ENCODE measurements at places on chromosomes 5 and 9.

DNA sequence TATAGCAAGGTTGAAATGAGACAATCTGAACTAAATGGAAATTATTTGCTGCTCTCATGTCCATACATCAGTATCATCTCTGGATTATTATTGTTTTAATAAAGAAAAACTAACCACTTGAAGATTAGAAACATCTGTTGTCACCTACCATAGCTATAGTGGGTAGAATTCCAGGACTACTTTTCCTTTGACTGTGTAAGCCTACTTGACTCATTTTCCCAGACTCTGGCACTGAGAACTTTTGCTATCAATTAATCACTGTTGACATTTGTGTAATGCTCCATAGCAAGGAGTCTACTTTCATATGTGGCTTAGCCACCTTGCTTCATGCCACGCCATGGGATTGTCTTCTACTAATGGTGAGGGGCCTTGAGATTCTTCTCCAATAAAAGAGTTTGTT lies 59.9 kb upstream of the ARRDC3 start:
- no peak for DNase-seq

- no peak for DNase-seq
Observed at GRCh38 chr9:133725886-133726285, 12.3 kb downstream of the SARDH start.

GRCh38 chr5:152532714-152533113 lies 127.6 kb upstream of the NMUR2 start:
- DNase-seq = no peak

- DNase-seq = no peak
Observed at GRCh38 chr5:91373006-91373405, 10.1 kb downstream of the ARRDC3 start.

DNA sequence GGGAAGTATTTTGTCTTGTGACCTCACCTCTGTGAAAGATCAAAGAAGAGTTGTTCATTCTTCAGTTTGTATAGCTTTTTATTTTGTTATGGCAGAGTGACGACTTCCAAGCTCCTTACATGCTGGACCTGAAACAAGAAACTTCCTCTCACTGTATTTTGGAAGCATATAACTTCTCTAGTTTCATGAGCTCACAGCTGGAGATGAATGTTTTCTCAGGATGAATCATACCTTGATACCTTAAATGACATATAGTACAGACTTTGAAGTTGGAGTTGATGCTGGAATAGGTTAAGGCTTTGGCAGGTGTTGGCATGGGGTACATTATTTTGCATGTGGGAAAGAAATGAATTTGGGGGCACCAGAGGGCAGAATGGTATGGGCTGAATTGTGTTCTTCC lies 112.5 kb downstream of the SLC25A46 start:
- DNase-seq = no peak

GRCh38 chr5:83957188-83957587 lies 236.5 kb upstream of the HAPLN1 start:
- no peak for DNase-seq

DNA sequence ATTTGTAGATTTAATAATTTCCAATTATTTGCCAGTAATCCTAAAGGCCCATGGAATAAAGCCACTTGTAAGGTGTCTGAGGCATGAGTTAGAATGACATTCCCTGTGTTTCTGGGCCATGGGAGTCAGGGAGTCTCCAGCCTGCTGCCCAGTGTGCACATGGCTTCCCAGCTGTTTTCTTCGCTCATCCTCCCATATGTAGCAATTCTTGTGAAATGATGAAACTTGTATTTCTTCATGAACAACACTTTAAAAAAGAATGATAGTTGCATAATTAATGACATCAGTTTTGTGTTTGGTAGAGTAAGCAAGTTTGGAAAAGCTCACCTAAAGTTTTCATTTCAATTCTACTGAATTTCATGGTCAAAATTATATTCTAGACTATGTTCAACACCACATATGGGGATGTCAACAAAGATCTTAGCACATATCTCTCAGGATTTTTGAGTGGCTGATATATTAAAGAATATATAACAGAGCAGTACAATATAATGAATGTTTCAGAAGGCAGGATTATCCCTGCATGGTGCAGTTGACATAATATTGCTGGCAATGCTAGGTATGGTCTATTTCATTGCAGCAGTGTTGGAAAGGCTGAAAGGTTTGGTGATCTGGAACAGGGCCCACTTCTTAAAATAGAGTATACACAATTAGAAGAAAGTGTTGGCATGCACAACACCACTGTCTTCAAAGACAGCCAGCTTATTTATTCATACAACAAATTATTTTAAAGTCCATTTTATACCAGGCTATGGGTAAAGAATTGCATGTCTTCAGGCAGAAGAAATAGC lies 44.7 kb downstream of the GRIN3A start:
- DNase-seq = no peak

DNA sequence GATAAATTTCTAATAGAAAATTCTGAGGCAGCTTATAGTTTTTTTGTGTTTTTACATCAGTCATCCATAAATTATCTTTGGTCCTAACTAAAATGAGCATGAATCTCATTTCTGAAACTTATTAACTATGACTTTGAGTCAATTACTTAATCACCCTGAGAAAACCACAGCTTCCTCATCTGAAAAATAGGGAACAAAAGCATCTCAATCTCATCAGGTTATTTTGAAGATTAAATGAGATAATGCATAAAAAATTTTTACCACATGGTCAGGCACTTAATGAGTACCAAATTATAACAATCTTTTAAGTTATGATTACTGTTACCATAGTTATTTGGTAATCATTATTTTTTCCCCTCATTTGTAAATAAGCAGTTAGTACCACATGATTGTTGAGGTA lies 279.1 kb downstream of the MAST4 start:
- no peak for DNase-seq

DNA sequence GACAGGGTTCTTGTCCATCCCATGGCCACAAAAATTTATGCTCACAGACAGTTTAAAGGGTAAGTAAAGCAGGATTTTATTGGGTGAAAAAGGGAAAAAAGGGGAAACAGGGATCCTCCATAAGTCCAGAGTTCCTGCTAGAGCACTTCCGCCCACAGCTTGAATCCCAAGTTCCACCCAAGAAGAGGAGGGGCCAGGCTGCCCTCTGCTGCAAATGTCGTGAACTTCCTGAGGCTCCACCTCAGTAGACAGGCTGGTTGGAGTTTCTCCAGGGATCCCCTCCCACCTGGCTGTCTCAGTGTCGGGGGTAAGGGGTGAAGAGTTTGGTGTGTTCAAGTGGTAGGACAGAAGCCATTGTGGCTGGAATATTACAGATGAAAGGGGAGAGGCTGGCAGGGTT lies 275.0 kb upstream of the SGCD start:
- no peak for DNase-seq

GRCh38 chr5:178442405-178443257 lies 147.6 kb downstream of the COL23A1 start:
- DNase-seq = no peak

DNA sequence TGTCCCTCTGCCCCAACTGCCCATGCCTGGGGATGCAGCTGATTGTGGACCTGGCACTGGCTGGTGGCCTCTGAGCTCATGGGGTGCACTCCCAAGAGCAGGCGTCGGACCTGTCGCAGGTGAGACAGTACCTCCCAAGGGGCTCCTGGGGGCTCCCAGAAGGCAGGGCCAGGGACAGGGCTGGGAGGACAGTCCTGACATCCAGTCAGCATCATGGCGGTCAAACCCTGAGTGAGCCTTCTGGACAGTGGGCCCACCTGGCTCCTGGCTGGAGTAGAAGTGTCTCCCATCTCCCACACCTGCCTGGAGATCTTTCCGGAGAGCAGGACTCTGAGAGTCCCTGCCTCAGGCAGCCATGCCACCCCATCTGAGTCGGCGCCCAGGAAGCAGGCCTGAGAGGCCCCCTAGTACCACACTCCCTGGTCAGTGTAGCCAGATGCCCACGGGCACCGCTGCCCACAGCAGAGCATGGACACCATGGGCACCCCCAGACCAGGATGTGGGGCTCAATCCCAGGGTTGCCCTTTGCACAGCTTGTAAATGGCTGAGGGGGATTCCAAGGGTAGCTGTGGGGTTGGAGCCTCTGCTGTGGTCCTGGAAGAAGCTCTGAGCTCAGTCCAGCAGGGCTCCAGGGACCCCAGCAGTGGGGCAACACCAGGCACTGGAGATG lies 6.6 kb downstream of the LCN9 start:
- DNase-seq = no peak

GRCh38 chr5:15615859-15616258 lies 115.9 kb downstream of the FBXL7 start:
- no peak for DNase-seq

DNA sequence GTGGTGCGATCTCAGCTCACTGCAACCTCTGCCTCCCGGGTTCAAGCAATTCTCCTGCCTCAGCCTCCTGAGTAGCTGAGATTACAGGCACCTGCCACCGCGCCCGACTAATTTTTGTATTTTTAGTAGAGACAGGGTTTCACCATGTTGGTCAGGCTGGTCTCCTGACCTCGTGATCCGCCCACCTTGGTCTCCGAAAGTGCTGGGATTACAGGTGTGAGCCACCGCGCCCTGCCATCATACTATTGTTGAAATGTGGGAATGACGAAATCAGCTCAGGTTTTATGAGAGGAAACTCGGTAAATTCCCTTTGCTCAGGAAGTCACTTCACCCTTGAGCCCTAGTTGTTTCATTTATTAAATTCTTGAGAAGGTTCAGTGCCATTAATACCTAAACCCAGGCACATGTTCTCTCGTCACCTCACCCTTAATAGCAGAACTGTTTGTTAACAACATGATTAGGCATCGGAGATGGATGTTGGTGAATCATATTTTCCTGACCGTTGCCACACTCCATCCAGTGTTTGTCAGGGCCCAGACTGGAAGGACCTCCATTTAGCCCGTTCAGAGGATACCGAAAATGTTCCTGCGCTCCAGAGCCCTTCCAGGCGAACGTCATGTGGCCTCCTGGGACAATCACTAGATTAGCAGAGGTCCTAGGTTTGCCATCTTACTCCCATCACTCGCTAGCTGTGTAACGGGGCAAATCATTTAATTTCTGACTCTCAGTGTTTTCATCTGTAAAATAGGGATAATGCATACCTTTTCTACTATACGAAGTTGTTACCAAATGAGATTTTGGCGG lies 20.0 kb upstream of the CREBRF start:
- no peak for DNase-seq

DNA sequence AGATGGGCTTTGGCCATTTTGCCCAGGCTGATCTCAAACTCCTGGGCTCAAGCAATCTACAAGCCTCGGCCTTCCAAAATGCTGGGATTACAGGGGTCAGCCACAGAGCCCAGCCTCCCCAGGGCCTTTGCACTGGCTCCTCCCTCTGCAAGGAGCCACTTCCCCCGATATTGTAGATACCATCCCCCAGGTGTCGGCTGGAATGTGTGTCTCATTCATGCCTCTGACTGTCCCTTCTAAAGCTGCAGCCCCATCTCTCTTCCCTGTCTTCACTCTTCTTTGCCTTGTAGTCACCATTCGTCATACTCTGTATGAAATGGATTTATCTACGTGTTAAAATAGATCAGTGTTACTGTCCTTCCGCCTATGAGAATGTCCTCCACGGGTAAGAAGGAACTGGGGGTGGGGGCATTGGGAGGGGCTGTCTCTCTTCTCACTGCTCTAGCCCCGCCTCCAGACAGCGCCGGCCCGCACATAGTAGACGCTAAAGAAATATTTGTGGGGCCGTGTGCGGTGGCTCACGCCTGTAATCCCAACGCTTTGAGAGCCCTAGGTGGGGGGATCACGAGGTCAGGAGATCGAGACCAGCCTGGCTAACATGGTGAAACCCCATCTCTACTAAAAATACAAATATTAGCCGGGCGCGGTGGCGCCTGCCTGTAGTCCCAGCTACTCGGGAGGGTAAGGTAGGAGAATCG lies 68.5 kb downstream of the LMX1B start:
- DNase-seq = no peak

DNA sequence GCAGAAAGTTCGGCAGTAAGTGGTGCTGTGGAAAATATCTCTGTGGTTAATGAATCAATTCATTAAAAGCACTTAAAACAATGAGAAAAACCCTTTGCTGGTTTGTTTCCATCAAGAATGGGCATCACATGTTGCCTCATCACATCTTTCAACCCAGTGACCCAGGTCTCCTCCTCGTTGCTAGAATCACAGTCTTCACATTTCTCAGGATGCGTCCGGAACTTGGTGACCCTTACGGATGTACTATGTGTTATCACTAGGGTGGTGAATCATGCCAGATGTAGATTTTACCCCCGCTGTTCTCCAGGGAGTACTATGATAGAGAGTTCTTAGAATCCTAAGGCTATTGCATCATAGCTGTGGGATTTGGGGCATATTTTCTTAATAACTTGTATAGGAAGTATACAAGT lies 217.9 kb upstream of the KLF4 start:
- DNase-seq = no peak

DNA sequence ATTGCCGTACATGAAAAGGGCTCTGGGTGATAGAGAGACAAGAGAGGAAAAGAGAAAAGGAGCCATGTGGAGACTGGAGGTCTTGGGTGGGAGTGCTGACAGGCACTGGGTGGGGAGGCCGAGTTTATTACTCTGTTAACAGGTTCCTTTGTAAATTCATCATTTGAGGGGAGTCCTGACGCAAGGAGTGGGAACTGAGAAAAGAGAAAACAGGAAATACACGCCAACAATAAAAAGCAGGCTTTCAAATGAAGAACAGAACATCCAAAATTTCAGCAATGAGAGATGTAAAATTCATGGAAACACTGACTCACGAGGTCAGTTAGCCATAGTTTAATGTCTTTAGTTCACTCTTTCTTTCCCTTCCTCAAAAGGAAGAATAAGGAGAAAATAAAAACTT lies 342.8 kb downstream of the TMEM167A start:
- no peak for DNase-seq

DNA sequence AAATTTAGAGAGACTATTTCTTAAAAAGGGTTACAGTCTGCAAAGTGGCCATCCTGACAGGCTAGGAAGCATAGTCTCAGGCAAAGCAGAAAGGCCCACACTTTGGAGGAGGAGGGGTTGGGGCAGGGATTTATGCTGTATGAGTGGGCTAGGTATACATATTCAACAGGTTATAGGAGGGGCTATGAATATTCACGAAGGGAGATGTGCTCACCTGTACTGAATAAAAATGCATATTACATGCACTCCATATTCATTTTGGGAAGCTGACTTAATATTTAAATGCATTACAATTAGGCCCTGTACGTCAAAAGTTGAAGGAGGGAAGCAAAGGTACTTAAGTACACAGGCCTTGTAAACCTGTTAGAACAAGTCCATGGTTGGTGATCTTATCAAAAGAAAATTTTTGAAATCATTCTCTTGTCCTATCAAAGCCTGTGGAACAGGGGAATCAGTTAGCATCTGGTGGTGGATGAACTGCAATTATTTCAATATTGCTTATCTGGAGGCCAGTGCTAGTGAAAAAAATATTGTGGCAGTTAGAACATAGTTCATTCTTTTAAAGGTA lies 1.6 kb downstream of the CENPP start:
- no peak for DNase-seq

- DNase-seq = no peak
Observed at GRCh38 chr5:173323106-173323798, 5.0 kb downstream of the STC2 start.

GRCh38 chr9:34577400-34578240 lies 11.9 kb downstream of the CNTFR start:
- no peak for DNase-seq
